NCI-H446 (cell line): ENCODE measurements at places on chromosomes 12 and 14.

GRCh38 chr12:3102771-3103410, 25.7 kb downstream of the TSPAN9 start:
- DNase-seq: no peak

DNA sequence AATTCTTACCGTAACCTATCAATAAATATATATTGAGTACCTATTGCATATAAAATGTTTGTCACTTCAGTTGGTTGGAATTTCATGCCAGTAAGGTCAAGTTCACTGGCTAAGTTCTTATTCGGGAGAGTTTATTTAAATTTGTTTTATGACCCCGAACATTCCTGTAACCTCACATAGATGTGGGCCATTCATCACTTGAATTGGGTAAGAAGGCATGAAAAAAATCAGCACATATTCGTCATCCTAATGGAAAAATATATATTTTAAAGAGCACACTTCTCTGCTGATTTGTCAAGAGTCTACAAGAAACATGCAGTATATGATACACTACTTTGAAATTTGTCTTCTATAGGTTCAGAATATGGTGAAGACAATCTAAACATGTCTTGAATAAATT, 263.4 kb downstream of the CCDC91 start:
- DNase-seq: no peak

- DNase-seq: no peak
These were observed 9.5 kb downstream of the PAX9 start for GRCh38 chr14:36671149-36671548.

DNA sequence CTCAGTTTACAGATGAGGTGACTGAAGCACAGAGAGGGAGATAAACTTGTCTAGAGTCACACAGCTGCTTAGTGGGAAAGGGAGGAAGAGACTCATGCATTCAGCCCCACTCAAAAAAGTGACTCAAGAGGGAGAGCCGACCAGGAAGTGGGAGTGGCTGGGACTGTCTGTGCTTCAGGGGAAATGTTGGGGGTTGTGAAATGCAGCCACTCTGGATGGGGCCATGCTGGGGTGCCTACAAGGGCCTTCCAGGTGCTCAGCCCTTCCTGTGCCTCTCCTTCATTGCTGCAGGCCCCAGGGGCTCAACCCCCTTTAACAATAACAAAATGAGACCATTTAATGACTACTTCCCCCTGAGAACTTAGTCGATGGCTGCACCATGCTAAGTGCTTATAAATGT, 41.8 kb downstream of the CACNA1C start:
- no peak for DNase-seq

DNA sequence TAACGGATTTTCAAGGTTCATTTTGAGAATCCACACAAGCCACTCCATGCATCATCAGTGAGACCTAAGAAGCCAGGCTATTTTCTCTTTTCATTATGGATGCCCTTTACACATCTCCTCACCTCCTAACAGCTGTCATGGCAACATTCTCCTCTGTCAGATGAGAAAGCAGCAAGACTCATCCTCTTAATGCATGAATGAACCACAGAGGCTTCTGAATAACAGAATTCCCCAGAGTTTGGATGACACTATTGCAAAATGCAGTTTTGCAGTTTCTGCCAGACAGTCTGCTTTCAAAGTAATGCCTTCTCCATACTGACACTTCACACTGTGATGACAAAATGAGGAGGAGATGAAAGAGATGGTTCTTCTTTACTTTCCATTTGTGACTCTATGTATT, 286.7 kb upstream of the GRIP1 start:
- no peak for DNase-seq

DNA sequence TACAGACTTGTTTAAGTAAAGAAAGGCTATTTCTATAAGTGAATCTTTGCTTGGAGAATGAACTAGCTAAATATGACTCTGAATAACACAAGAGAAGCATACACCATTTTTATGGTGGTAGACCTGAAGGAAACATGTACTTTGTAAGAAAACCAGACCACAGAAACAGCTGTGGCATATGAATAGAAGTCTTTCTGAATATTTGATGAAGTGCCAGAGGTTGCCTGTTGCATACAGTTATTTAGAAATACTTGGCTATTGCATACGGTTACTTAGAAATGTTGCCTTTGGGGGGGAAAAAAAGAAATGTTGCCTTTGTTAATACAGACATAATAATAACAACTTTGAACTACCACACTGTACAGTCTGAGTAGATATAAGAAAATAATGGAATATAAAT, 16.8 kb upstream of the LEMD3 start:
- DNase-seq: no peak

GRCh38 chr12:115079760-115080159, 395.8 kb upstream of the TBX3 start:
- DNase-seq: no peak

GRCh38 chr12:64544371-64545080, 65.8 kb upstream of the RASSF3 start:
- DNase-seq: peak; percentile 10

DNA sequence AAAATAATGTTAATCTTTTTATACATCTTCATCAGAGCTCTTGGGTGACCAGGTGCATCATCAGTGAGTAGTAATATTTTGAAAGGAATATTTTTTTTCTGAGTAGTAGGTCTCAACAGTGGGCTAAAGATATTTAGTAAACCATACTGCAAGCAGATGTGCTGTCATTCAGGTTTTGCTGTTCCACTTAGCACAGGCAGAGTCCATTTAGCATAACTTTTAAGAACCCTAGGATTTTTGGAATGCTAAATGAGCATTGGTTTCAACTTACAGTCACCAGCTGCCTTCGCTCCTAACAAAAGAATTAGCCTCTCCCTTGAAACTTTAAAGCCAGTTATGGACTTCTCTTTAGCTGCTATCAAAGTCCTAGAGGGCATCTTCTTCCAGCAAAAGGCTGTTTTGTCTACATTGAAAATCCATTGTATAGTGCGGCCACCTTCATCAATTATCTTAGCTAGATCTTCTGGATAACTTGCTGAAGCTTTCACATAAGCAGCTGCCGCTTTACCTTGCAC, 24.6 kb downstream of the RIMKLB start:
- no peak for DNase-seq

- DNase-seq: no peak
These were observed 12.7 kb downstream of the CPSF2 start for GRCh38 chr14:92134456-92134855.

DNA sequence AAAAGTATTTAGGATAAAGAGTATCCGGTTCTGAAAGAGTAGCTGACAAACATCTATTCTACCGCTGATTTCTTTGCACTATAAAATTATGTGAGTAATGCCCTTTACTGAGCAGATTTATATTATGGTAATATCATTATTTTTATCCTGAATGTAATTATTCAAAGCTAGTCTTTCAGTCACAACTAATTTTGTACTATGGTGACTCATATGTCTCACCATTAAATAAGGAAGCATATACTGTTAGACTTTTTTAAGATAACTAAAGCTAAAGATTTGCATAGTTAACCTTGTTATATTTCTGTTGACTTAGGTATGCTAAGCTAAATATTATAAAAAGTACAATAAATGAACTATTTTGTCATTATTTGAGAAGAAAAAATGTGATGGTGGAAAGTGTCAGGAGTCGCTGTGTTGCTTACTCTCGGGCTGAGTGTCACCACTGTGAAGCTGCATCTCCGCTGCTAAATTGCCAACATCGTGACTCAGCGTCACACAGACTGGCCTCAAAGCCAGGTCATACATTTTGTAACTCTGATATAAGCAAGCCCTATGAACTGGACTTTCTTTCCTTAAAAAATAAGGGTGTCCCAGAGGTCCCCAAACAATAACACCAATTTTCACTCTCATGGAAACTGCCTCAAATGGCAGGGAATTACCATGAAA, 69.1 kb upstream of the SSTR1 start:
- no peak for DNase-seq

- no peak for DNase-seq
These were observed 1.7 kb downstream of the P2RX2 start for GRCh38 chr12:132620113-132620898.

- no peak for DNase-seq
These were observed 52.6 kb downstream of the GALNT16 start for GRCh38 chr14:69312608-69313007.

DNA sequence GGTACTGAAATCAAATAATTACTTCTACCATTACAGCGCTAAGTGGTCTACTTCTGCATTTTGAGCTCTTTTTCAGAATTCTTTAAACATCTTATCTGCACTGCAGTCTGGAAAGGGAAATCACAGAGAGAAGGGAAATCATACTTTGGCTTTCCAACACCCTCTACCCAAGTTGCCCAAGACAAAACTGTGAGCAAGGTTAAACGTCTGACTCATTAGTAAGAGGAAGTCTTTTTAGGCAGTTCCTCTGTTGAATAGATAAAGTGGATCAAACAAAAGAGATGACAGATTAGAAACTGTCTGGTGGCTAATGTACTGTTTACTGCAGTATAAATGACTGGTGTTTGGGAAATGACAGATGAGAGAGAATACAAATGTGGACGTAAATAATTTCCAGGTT, 858.1 kb downstream of the NRXN3 start:
- DNase-seq: no peak

DNA sequence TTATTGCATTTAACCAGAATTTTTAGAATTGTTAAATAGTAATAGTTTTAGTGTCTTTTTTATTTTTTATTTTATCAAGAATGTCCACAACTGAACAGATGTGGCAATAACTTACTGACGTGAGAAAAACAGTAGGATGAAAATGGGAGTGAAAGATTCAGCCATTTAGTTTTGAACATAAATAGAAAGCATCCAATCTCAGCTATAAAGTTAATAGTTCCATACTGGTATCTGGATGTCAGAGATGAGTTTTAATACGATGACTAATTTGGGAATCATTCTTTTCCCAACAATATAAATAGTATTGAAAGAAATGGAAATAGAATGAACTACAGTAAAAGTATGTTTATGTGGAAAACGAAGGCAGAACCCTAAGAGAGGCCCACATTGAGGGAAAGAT, 159.4 kb downstream of the EPS8 start:
- no peak for DNase-seq

DNA sequence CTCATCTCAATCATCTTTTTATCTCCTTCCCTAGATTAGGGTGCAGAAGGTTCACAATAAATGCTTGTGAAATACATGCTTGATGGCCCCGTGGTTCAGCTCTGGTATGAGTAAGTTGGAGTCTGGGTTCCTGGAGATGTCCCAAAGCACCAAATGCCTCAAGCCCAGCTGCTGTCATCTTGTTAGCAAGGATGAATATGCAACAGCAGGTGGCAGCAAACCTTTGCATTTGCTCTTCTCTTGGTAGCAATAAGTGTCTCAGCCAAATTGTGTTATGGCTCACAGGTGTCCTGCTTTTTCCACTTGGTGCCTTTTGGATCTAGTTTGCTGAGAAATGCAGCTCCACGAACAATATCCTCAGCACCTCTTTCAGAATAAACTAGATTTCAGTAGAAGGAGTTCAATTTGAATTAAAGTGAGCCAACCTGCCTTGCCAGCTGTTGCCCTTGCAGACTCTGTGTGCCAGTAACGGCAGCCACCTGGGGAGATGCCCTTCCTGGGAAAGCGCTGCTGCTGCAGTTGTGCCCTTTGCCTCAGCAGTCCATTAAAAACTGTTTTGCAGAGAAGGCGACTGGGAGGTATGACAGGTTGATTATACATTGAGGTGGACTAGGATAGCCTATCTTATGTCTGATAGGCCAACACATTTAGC, 417.3 kb downstream of the SNAPC1 start:
- peak; percentile 56 for DNase-seq

- no peak for DNase-seq
These were observed 4.5 kb upstream of the BRF1 start for GRCh38 chr14:105305345-105305744.

- DNase-seq: peak; percentile 66
These were observed 175.8 kb downstream of the TTC8 start for GRCh38 chr14:89000007-89000942.

DNA sequence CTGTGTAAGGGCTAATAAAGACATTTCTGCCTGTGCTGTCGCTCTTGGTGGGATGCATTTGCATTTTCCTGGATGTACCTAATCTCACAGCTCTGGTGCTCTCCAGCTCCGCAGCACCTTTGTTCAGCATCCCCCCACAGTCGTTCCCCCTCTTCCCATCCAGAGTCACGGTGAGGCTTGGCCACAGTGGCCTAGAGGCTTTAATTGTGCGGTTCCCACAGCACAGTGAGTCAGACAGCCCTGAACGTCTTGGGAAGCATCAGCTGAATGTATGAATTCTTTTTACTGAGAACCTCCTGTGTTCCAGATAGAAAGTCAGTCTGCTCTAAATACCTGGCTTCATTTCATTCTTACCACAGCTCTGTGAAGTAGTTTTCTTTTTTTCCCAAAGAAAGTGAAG, 28.7 kb downstream of the MLXIP start:
- DNase-seq: no peak

GRCh38 chr14:103624860-103625259, 4.2 kb upstream of the KLC1 start:
- DNase-seq: no peak

- DNase-seq: no peak
These were observed 681.0 kb downstream of the NRXN3 start for GRCh38 chr14:78851189-78851588.

GRCh38 chr14:22460461-22461195, 128.4 kb downstream of the DAD1 start:
- DNase-seq: no peak

- no peak for DNase-seq
These were observed 32.0 kb downstream of the JDP2 start for GRCh38 chr14:75459791-75460190.

- DNase-seq: no peak
These were observed 105.4 kb downstream of the TTC8 start for GRCh38 chr14:88929656-88930436.

GRCh38 chr12:50215033-50215432, 47.9 kb upstream of the CERS5 start:
- DNase-seq: no peak
